ENCODE measurements at places on chromosomes 13 and 19. TPM values are rescaled to one million over a fixed set of nuclear protein-coding genes. Genes with fewer than 3 reads are reported as not detected.

DNA sequence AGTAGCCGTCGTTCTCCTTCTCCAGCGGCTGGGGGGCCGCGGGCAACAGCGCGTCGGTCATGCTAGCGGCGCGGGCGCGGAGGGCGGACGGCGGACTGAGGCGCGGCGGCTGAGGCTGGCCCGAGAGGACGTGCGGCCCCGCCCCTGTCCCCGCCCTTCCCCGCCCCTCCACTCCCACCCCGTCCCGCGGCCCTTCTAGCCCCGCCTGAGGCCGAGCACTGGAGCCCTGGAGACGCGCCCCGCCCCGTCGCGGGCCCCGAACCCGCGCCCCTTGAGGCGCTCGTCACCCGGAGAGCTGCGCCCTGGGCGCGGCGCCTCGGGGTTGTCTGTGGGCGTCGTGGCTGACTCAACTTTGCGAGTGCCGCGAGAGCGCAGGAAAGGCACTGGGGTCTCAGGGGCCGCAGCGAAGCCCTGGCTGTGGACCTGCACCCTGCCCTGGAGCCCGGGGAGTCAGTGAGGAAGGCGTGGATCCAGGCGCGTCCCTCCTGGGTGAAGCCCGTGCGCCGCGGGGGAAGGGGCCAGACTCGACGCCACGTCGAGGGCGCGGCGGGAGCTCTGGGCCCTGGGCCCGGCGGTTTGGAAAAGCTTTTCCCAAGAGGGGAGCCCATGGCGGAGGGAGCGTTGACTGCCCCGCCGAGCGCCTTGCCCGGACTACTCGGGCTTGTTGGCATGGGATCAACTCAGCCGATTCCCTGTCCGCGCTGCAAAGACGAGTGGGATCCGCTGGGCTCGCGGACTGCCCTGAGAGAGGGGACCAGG lies at the start of gene RHPN2:
Gene RHPN2 (minus strand): TSS at position 97 of the 759 bp plus-strand sequence. CDS start 36 bp downstream, at position 61.
- DNase-seq: no peak

DNA sequence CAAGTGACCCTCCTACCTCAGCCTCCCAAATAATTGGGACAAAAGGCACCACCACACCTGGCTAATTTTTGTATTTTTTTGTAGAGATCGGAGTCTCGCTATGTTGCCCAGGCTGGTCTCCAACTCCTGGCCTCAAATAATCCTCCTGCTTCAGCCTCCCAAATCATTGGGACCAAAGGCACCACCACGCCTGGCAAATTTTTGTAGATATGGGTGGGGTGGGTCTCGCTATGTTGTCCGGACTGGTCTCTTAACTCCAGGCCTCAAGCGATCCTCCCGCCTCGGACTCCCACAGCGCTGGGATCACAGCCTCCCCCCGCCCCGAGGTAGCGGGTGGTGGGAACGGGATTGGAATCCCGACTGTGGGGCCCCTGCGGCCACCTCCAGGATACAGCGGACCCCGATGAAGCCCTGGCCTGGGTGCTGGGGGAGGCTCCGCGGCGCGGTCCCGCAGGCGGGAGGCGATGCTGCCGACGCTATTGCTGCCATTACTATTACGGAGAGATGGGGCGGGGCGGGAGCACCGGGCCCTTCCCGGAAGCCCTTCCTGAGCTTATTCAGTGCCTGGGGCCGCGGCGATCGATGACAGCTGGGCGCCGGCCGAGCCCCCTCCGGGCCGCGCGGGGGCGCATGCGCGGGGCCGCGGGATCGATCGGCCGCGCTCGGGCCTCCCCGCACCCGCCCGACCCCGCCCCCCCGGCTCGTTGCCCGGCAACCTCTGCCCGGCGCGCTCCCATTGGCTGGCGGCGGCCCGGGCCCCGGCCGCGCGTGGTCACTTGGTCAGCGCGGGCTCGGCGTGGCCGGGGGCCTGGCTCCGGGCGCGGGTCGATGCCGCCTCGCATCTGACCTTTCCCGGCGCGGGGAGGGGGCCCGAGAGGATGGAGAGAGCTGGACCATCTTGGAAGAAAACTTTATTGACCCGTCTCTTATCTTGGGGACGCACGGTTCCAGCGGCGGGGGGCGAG lies 27.9 kb upstream of the ONECUT3 start:
- peak; percentile 52 for DNase-seq

Gene GRK1
- total RNA-seq: not detected

Gene WDR87
- not detected for total RNA-seq

- no peak for DNase-seq
Observed at GRCh38 chr19:54439174-54439851, 9.7 kb upstream of the LENG8 start.

DNA sequence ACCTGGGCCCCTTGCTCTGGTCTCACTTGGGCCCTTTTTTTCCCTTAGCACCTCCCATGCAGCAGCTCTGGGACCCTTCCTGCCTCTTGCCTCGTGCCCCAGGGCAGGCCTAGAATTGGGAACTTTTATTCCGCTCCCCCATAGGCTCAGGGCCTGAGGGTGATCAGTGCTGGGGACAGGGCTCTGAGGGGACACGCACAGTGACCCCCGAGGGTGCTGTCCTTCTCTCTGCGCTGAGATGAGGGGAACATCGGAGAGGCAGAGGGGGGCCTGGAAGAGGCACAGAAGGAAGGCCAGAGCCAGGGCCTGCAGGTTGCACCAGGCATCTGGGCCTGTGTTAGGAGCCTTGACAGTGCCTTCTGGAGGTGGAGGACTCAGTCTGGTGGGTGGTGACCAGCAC lies 10.8 kb downstream of the EPN1 start:
- DNase-seq: no peak

Gene ZNF112
- total RNA-seq: not detected

Gene RFPL4A
- not detected for total RNA-seq

Gene IFT88
- total RNA-seq: 13.9 TPM

GRCh38 chr13:31015199-31015598 lies 82.7 kb downstream of the TEX26 start:
- DNase-seq: no peak

GRCh38 chr19:5287066-5287465 lies 53.5 kb downstream of the PTPRS start:
- no peak for DNase-seq

Gene C1QTNF9
- total RNA-seq: not detected

GRCh38 chr13:65966991-65967451 lies 1263.1 kb downstream of the PCDH9 start:
- DNase-seq: no peak

GRCh38 chr19:16328824-16329482 lies 4.3 kb downstream of the KLF2 start:
- DNase-seq: peak; percentile 67

DNA sequence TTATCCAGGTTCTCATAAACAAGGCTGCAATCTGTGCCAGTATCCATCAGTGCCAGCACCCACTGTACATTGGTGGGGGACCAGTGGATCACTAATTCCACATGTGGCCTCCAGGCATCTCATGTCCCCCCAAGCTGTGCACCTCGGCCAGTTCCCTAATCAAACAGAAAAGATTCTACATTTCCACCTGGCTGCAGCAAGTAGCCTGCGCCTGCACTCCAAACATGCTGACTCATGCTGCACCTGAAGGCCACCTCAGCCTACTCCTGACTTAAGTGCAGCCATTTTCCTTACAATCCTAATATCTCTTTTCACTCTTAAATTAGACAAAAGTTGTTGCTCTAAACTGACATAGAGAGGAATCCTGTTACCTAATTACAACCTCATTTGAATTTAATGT lies 729.4 kb upstream of the MIR17HG start:
- no peak for DNase-seq

DNA sequence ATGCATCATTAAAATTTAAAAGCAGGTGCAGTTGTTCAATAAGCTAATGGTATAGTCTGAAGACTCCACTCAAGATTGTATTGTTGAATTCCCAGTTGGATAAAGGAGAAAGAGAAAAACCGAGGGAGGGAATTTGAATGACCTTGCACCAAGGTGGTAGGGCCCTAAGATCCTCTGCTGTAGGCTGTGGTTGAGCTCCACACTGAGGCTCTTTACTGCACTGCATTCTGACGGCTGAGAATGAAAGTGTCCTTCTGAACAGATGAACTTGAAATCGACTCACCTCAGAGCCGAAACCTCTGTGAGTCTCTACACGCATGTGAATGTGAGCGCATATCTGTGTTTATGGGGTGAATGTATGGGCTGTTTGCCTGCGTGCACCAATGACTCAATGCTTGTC lies 388.9 kb upstream of the DACH1 start:
- no peak for DNase-seq

Gene MBD3L3
- total RNA-seq: not detected

Gene DENND1C
- total RNA-seq: 188 TPM

Gene ADGRL1
- 54.3 TPM for total RNA-seq

DNA sequence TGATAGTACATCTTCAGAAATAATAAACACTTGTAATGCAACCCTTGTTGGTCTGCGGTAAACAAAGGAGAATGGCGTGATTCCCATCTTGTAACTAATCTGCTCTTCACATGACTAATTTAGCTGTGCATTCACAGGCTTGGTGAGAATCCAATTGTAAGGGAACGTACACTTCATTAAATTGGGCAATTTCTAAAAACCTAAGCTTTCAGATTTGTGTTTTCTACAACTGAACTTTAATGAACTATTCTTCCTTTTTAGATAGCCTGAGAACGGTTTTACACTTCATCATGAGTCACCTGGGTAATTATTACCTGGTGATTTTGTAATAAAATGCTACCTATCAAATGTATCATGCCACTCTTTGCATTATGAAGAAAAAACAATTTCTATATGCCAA lies 306.9 kb downstream of the KLF5 start:
- no peak for DNase-seq

Gene SIGLEC9
- 15.3 TPM for total RNA-seq

DNA sequence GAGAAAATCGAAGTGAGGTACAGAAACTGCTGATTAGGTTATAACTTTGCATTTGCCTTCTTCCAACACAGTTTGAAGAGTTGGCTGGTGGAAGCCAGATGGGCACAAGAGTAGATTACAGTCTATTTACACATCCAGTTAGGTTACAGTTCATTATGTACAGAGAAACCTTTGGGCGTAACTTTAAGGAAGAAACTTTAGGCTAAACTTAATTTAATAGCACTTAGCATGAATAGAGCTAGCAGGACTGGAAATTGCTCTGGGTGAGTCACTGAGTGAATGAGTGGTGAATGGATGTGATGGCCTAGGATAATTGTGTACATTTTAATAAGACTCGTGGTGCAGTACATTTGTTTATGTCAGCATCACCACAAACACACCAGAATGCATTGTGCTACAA lies 62.9 kb upstream of the KLHL1 start:
- DNase-seq: no peak

Gene EDNRB
- total RNA-seq: not detected

GRCh38 chr19:45901912-45902650 lies at the start of gene MYPOP:
MYPOP (minus strand) TSS chr19:45902613; CDS start chr19:45901773, 840 bp downstream.
- DNase-seq: no peak

- no peak for DNase-seq
Observed at GRCh38 chr19:8482696-8483095, 19.7 kb downstream of the PRAM1 start.
